ENCODE measurements at places on chromosomes 16 and 17.
A peak's percentile ranks its signal among the peaks of the same experiment; 100 is the strongest.

DNA sequence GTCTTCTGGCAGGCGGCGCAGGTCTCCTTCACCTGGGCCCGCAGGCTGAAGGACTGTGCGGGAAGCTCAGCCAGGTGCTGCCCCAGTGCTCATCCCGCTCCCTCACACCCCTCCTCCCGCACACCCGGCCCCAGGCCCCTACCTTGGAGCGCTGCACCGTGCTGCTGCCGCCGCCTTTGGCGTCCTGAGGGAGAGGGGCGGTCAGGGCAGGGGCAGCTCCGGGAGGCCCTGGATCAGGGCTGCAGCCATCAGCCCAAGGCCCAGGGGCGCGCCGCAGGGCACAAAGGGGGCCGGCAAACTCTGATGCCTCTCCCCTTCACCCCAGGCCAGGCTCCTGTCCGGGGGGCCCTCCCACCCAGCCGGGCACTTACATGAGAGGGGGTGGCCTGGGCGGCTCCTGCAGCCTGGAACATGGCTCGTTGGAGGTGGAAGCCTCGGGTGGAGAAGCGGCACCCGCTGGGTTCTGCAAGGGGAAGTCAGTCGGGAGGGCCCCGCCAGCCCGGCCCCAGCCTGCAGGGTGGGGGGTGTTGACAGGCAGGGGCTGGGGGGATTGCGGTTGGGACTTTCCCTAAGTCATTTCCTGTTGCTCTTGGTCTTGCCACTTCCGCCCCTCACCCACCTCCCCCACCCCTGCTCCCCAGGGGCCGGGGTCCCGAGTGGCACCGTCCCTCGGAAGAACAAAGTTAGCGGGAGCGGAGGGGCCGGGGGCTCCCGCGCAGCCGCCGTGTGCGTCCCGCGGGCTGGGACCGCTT, 863 bp downstream of the LIMD2 start:
- DNase-seq = peak; percentile 83

DNA sequence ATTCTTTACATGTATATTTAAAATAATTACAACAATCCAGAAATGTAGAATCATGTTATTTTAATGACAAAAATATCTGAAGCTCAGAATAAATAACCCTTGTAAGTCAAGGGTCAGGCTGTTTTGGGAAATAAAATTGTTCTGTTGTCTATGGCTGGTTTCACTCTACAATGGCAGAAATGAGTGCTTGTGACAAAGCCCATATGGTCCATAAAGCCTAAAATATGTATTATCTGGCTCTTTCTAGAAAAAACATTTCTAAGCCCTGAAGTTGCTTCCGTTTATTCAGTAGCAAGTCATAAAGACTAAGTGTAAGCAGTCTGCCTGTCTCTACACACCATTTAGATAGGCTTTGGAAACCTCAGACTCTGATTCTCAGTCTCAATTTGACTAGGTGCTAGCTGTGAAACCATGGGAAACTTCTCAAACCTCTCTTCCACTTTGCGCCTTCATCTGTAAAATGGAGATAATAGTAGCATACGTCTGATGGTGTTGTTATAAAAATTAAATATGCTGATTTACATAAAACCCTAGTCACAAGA, 365.7 kb upstream of the CA10 start:
- DNase-seq = no peak

DNA sequence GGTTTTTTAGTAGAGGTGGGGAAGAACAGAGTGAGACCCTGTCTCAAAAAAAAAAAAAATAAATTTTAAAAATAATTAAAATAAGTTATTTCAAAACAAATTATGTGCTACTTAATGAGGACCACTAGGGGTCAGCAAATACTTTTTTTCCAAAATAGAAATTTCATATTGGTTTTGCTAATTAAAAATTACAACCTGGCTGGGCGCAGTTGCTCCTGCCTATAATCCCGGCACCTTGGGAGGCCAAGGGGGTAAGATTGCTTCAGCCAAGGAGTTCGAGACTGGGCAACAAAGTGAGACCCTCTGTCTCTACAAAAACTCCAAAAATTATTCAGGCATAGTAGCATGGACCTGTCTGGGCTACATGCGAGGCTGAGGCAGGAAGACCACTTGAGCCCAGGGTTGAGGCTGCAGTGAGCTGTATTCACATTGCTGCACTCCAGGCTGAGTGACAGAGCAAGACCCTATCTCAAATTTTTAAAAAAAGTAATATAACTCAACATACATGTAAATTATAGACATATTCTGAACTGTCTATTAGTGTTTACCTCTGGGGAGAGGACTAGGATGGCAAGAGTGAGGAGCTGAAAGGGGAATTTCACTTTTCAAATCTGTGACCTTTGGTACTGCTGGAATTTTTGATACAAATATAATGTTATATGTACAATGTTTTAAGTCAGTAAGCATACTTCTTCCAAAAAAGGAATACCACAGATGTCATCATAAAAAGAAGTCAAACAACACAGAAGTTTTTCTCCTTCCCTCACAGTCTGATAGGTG, 8.1 kb downstream of the MEIOB start:
- DNase-seq = peak; percentile 51

DNA sequence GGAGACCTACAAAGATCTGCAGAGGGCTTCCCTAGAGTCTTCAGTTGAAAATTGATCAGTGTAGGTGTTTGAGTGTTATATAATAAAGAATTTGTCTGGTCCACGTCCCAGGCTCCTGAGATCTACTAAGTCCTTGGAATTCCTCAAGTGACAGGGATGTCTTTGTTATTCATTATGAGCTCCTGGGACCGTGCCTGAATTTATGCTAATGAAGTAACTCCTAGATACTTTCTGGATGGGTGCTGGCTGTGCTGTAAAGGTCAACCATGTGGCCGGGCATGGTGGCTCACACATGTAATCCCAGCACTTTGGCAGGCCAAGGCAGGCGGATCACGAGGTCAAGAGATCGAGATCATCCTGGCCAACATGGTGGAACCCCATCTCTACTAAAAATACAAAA, 43.7 kb downstream of the CDC27 start:
- DNase-seq = no peak

DNA sequence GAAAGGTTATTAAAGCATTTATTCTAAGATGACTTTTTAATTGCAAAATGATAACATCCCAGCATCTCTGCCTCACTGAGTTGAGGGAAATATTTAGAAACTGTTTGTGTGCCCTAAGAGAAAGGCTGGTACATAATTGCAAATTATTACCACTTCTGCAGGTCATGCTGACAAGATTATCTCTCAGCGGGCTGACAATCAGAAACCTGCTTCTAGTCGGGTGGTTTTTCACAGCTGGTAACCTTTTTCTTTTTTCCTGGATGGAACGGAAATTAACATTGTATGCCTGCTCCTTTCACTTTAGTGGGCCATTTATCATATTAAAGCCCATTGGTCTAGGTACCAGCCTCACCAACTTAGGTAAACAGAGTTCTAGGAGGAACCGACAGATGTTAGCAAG, 17.0 kb upstream of the NUDT7 start:
- no peak for DNase-seq
